ENCODE measurements at places on chromosomes 2 and 18.
A peak's percentile ranks its signal among the peaks of the same experiment; 100 is the strongest.

GRCh38 chr2:41935825-41936224 is 112.0 kb upstream of the PKDCC start:
- no peak for DNase-seq

- DNase-seq: no peak
Observed at GRCh38 chr2:173739006-173739405, 226.2 kb downstream of the SP3 start.

- peak; percentile 30 for DNase-seq
Observed at GRCh38 chr18:741931-742512, 29.6 kb upstream of the ENOSF1 start.

GRCh38 chr2:205766779-205767359 is 84.6 kb downstream of the NRP2 start:
- peak; percentile 65 for DNase-seq

DNA sequence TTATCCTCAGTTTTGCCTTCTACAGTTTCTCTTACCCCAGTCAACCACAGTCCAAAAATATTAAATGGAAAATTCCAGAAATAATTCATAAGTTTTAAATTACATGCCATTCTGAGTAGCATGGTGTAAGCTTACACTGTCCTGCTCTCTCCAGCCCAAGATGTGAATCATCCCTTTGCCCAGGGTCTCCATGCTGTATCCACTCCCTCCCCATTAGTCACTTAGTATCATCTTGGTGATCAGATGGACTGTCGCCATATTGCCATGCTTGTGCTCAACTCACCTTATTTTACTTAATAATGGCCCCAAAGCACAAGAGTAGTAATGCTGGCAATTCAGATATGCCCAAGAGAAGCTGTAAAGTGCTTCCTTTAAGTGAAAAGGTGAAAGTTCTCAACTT is 18.5 kb upstream of the CCNT2 start:
- DNase-seq: no peak
